ENCODE measurements at places on chromosomes 16 and 17. TPM values are rescaled to one million over a fixed set of nuclear protein-coding genes. Genes with fewer than 3 reads are reported as not detected.

DNA sequence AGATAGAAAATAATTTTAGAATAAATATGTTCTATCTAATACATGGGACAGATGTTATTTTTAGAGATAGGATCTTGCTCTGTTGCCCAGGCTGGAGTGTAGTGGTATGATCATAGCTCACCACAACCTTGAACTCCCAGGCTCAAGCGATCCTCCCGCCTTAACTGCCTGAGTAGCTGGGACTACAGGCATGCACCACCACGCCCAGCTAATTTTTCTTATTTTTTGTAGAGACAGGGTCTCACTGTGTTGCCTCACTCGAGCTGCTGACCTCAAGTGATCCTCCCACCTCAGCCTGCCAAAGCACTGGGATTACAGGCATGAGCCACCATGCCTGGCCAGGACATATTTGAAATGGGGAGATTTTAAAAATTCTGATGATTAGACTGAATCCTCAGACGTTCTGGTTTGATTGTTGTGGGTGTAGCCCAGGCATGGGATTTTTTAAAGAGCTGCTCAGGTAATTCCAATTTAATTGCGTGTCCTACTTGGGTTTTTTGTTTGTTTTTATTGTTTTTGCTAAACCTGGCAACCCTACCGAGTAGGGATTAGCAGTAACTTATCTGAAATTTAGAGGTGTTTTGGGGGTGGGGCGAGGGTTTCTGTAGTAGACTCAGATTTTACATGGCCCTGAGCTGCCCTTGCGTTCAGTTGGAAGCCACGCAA, 142.9 kb downstream of the RAB11FIP4 start:
- DNase-seq = no peak

DNA sequence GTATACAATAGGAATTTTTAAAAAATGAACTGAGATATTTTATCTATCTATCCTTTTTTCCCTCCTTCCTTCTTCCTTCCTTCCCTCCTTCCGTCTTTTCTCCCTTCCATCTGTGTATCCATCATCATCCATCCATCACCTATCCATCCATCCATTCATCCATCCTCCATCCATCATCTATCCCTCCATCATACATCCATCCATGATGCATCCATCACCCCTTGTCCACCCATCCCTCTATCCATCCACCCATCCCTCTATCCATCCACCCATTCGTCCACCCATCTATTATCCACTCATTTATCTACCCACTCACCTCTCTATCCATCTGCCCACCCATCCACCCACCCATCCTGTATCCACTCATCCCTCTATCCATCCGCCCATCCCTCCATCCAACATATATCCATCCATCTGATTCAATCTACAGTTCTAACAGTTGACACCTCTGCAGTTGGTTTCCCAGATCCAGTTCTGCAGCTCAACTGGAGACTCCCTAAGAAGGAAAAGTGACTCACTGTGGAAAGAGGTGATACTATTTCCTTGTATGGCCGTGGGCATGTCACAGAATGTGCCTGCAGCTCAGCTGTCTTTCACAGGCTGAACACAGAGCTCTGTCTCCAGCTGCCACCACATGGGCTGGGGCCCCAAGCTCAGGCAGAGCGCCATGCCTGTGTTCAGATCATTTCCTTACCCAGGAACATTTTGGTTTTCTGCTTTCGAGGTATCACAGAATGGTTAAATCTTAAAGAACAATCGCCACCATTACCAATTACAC, 130.8 kb downstream of the XYLT1 start:
- no peak for DNase-seq

DNA sequence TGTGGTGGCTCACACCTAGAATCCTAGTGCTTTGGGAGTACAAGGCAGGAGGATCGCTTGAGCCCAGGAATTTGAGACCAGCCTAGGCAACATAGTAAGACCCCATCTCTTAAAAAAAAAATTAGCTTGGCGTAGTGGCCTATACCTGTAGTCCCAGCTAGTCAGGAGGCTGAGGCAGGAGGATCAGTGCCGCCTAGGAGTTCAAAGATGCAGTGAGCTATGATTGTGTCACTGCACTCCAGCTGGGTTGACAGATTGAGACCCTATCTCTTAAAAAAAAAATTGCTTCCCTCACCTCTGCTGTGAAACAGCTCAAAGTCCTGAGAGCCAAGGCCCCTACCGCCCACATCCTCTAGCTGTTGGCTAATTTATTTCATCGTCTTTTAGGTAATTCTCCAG, 10.2 kb downstream of the NDE1 start:
- DNase-seq = no peak

GRCh38 chr17:1362065-1362848, 37.8 kb downstream of the YWHAE start:
- DNase-seq = no peak

DNA sequence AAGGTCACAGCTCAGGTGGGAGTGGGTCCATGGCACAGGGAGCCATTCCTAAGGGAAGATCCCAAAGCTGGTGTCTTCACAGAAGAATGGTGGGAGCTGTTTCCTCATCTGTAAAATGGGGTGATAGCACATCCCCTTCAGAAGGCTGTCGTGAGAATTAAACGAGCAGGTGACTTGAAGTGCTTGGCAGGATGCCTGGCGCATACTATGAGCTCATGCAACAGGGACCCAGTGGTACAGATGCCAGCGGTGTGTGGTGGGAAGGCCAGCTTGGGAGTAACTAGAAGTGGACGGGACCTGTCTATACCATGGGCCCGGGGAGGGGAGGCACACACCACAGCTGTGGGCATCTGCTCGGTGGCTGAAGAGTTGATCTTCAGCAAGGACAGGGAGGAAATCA, 189.3 kb upstream of the TNRC6C start:
- DNase-seq = no peak

- DNase-seq = no peak
These were observed 26.2 kb upstream of the TXNDC11 start for GRCh38 chr16:11768849-11769248.

GRCh38 chr17:11690681-11691080, 92.4 kb downstream of the DNAH9 start:
- no peak for DNase-seq

DNA sequence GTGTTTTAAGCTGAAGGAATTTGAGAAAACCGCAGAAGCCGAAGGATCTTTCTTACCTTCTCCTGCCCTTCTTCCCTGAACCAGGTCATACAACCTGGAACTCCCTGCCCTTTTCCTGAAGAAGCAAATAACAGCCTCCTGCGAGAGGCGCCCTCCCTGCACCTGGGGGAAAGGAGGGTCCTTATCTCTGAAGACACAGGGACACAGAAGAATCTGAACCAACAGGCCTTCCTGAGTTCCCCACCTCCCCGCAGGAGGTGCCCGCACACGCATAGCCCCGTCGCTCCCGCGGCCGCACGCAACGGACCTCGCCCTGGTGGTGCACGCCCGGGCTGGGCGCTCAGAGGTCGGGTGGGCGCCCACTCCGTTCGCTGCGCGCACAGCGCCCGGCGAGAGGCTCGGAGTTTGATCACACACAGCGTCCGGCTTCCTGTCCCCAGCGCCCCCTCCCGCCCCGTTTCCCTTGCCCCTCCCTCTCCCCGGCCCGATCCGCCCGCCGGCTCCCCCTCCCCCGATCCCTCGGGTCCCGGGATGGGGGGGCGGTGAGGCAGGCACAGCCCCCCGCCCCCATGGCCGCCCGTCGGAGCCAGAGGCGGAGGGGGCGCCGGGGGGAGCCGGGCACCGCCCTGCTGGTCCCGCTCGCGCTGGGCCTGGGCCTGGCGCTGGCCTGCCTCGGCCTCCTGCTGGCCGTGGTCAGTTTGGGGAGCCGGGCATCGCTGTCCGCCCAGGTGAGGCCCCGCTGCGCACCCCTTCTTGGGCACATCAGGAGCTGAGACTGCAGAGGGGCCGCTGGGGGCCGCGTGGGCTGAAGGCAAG, at the start of gene TNFSF12:
Gene TNFSF12 (plus strand): TSS at position 474 of the 816 bp plus-strand sequence. CDS start 96 bp downstream, at position 570.
- DNase-seq = peak; percentile 73

DNA sequence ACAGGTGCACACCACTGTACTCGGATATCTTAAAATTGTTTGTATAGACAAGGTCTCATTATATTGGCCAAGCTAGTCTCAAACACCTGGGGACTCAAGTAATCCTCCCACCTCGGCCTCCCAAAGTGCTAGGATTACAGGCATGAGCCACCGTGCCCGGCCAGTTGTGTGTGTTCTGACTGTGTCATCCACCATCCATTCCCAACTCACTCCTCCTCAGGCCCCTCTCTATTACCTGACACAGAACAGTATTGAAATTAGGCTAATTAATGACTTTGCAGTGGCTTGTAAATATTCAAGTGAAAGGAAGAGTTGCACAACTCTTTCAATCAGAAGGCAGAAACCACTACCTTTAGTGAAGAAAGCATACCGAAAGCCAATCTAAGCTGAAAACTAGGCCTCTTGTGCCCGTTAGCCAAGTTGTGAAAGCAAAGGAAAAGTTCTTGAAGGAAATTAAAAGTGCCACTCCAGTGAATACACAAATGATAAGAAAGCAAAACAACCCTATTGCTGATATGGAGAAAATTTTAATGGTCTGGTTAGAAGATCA, 28.7 kb downstream of the GOSR1 start:
- DNase-seq = no peak

GRCh38 chr16:30484887-30485286, 12.3 kb downstream of the ITGAL start:
- no peak for DNase-seq

- DNase-seq = no peak
These were observed 76.4 kb downstream of the SREBF1 start for GRCh38 chr17:17760350-17760749.

- no peak for DNase-seq
These were observed 3.5 kb downstream of the KRT38 start for GRCh38 chr17:41437254-41437653.

DNA sequence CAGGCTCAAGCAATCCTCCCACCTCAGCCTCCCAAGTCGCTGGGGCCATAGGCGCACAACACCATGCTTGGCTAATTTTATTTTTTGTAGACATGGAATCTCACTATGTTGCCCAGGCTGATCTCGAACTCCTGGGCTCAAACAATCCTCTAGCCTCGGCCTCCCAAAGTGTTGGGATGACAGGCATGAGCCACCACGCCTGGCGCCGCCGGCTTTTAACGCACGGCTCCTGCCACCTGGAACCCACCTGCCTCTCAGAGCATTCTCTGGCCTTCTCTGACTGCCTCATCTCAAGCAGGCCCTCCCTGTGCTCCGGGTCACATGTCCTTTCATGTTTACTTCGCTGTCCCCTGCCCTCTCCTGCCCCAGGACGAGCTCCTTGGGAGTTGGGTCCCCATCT, 10.3 kb downstream of the CASKIN1 start:
- DNase-seq = no peak

GRCh38 chr16:22239131-22239805, 33.2 kb downstream of the EEF2K start:
- no peak for DNase-seq

GRCh38 chr16:56041556-56042140, 149.6 kb upstream of the GNAO1 start:
- DNase-seq = no peak

GRCh38 chr16:19717314-19717713, 713 bp downstream of the KNOP1 start:
- no peak for DNase-seq

- DNase-seq = no peak
These were observed 16.9 kb downstream of the CMC2 start for GRCh38 chr16:80989801-80990200.

- peak; percentile 85 for DNase-seq
These were observed 826 bp upstream of the GSE1 start for GRCh38 chr16:85612191-85612800.

GRCh38 chr16:69393898-69394849, 8.4 kb upstream of the TERF2 start:
- DNase-seq = no peak

- DNase-seq = no peak
These were observed 42.7 kb downstream of the NT5M start for GRCh38 chr17:17345686-17346427.

DNA sequence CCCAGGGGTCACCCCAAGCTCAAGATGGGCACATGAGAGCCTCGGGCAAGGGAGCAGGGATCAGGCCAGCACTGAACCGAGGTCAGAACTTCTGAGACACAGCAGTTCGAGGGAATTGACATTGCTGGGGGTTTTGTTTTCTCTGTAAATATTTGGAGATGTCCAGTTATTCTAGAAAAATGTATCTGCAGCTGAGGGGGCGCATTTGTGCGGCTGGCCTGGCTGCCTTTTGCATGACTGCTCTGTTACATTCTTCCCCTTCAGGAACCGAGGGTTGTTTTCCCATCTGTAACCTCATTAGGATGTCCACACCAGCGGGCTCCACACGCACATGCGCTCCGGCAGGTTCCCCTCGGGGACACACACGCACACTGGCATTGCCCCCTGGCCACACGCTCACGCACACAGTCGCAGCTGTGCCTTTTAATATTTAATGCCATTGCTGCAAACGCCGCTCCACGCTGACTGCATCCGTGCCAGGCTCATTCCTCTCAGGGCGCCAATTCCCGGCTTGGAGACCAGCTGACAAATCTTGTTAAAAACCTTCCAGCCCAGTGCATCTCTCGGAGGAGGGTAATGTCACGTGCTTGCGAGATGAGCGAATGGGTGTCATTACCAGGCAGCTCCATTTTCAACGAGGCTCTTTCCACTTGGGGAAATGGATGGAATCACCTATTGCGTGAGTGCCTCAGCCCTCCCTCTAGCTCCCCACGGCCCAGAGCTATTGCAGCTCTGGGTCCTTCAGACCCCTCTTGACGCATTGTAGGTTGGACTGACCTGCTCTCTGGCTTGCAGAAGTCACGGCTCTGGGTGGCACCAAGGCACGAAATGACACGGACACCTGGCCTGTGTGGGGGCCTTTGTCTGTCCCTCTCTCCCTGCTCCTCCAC, 13.1 kb downstream of the CCR7 start:
- DNase-seq = peak; percentile 27

DNA sequence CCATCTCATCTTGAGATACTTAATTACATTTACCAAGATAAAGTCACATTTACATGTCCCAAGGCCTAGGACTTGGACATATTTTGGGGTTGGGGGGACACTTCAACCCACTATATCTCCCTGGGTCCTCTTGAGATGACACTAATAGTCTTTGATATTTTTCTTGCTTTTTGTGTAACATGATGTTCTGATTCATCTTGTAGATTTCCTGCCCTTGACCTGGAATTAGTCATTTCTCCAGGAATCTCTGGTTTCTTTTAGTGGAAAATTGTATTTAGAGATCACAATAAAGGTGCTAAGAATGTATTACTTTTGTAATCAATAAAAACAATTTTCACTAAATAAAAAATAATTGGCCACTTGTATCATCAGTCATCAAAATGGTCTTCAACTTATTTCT, 157.3 kb downstream of the VPS53 start:
- DNase-seq = no peak

DNA sequence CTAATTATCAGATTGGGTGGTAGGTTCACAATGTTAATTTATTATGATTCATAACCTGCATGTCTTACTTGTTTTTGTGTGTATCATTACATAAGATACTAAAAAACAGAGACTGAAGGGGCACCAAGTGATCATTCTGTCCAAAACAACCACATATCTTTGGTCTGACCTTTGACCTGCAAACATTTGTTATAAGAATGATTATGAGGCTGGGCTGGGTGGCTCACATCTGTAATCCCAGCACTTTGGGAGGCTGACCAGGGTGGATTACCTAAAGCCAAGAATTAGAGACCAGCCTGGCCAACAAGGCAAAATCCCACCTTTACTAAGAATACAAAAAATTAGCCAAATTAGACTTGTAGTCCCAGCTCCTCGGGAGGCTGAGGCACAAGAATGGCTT, 116.4 kb downstream of the SPAG9 start:
- no peak for DNase-seq

TBL3 gene
- total RNA-seq = 43.1 TPM

HS3ST2 gene
- 0.24 TPM for total RNA-seq

SENP3 gene
- total RNA-seq = 25.7 TPM

AOC2 gene
- 1.1 TPM for total RNA-seq

MED9 gene
- 15.3 TPM for total RNA-seq

CHST6 gene
- total RNA-seq = 5.6 TPM

RTN4RL1 gene
- 0.32 TPM for total RNA-seq

KLHL36 gene
- 49.7 TPM for total RNA-seq

PKMYT1 gene
- total RNA-seq = 9.5 TPM

CRYM gene
- total RNA-seq = 10.4 TPM
